Ascending aorta (tissue), 2 donors: ENCODE measurements at places on chromosomes 7 and 10. TPM values are rescaled to one million over a fixed set of nuclear protein-coding genes. Genes with fewer than 3 reads are reported as not detected.
A peak's percentile ranks its signal among the peaks of the same experiment; 100 is the strongest.

DNA sequence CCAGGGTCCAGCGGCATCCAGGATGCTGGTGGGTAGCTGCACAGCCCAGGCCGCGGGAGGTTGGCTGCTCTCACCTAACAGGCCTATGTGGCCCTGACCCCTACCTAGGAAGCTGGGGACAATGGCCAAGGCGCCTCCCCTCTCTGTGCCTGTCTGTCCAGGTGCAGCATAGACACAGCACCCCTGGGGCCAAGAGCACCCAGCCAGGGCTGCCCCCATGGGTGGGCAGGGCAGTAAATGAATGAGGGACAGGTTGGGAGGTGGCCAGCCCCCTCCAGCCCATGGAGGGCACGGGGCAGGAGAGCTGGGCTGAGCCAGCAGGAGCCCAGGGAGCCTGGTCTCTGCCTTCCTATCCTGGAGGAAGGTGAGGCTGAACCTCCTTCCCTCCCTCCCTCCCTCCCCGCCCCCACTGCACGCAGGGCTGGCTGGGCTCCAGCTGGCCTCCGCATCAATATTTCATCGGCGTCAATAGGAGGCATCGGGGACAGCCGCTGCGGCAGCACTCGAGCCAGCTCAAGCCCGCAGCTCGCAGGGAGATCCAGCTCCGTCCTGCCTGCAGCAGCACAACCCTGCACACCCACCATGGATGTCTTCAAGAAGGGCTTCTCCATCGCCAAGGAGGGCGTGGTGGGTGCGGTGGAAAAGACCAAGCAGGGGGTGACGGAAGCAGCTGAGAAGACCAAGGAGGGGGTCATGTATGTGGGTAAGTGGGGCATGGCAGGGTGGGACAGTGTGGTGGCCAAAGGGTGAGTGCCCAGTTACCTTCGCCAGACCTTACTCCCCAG lies at the start of gene SNCG:
Gene SNCG (plus strand): TSS at position 484 of the 785 bp plus-strand sequence. CDS start 99 bp downstream, at position 583.
- DNase-seq = no peak

DNA sequence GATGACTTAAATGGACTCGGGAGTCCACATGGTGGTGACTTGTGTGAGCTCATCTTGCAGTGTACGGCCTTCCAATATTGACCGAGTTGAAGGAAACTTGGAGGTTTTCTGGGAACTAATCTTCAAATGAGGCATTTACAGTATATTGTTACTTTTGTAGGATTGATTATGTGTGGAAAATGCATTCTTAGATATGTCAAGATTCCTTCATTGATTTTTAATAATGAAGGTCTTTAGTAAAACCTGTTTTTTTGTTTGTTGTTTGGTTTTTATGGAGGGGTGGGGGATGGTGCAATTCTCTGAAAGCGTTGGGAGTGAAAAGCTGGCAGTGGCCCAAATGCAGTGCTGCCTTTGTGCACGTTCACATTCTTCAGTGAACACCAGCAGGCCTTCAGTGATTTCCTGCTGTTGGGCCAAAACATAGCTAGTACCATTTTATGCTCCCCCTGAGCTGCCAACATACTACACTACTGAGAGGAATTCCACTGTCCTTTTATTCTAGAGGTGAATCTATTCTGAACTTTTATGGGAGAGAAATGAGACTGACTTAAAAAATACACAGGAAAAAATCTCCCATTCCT lies 50.4 kb downstream of the CCNY start:
- no peak for DNase-seq

GRCh38 chr7:66669088-66669487 lies 40.4 kb downstream of the KCTD7 start:
- no peak for DNase-seq

- peak; percentile 79 for DNase-seq
Observed at GRCh38 chr10:104300736-104301292, 31.8 kb downstream of the GSTO2 start.

GRCh38 chr10:19930936-19931893 lies 115.0 kb downstream of the PLXDC2 start:
- peak; percentile 74 for DNase-seq

- no peak for DNase-seq
Observed at GRCh38 chr7:143882604-143883078, 19.3 kb downstream of the TCAF1 start.

DNA sequence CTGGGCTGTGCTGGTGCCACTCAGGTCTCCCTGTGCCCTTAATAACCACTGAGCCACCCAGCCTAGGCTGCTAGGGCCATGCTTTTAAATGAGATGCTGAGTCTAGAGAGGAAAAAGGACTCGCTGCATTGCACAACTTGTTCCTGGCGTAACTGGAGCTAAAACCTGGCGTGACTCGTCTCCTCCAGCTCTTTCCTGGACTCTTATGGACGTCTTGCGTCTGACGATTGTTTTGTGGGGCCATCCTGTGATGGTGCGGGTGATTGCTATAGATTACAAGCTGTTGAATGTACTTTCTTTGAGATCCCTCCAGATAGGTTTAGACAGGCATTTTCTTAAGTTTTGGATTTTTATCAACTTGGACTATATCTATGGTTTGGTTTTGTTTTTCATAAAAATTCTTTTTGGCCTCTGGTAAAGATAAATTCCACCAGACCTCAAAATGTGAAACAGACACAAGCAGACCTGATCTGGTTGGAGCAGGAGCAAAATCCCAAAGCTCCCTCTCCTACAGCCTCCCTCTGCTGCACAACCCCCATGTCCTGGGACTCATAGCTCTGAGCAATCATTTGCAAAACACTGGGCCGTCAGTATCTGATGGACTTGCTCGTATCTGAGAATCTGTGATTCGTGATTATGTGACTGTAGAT lies 230.3 kb downstream of the ARHGAP12 start:
- peak; percentile 72 for DNase-seq

DNA sequence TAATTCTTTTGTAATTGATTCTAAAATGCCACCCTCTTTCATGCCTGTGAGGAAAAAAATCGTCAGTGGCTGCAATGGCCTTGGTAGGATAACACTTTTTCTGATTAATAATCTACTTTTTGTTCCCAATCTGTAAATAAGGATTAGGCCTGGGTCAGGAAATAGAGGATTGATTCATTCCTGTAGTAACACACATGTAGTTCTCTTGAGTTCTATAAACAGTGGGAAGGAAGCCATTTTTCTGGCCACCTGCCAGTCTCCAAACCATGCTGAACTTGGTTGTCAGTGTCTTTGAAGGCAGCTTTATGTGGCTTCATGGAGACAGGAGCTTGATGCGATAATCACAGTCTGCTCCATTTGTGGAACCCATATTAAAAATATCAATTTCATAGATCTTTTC lies 169.3 kb upstream of the NFE2L3 start:
- no peak for DNase-seq

- DNase-seq = no peak
Observed at GRCh38 chr10:46227936-46228562, 58.7 kb upstream of the ANTXRL start.

DNA sequence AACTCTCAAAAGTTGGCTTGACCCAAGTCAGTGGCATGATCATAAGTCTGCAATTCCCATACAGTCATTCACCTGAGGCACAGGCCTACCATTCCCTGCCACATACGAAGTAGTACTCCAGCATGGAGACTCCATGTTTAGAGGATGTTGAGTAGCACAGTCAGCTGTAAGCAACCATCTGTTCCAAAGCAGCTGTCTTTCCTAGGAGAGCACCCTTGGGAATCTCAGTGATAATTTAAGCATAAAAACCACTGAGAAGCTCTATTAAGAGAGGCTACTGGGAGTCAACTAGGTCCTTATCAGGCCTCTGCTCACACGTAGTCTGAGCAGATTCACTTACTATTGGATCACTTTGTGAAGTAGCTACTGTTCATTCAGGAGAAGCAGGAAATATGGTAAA lies 61.6 kb upstream of the UNC5B start:
- DNase-seq = no peak

DNA sequence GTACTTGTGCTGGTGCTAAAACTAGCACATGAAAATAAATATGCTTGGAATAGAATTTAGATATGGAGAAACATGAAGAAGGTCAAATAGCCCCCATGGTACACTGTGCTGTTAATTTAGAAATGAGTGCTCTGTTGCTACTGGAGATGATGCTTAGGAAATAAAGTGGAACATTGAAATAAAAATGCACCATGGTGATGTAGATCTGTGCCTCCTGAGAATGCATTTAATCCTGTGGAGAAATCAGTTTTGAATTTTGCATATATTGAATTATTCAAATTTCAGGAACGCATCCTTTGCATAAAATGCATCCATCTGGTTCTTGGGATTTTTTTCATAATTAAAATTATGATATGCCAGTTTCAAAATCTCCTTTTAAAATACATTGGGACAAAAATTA lies 44.5 kb downstream of the PLEKHA8 start:
- no peak for DNase-seq

DNA sequence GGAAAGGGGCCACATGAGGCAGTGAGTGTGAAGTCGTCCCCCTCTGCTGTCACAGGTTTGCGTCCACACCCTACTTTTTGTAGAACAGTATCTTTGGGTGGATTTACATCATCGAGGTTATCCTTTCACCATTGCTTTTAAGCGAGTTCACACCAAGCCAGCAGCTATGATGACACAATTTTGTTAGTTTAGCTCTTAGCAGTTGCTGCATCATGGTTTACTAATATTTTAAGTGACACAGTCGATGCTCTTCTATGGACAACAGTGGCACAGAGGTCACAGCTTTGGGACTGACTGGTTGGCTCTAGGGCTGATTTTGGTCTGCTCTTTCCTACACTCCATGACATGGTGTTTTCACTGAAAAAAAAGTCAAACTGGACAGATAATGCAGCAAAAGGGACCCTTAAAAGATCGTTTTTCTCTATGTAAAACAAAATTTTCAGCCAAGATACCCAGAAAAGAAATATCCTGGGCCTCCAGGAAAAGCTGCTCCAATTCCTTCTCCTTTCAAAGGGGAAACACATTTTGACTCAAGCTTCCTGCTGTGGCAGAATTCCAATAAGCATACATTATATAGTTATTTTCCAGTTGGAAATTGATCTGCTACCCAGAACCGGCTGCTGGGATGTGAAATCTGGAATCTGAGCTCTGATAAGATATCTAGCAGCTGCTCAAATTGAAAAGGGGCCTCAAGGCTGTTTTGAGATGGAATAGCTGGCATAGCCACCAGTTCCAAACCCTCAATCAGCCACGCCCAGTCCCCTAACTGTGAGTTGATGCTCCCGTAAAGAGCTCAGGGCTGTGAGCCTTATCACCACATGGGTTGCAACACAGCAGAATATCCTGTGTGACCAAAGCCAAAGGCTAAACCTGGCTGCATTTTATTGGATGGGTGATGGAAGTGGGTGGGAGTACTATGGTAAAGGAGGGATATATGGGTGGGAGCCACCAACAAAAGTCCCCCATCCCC lies 114.2 kb downstream of the SMURF1 start:
- DNase-seq = no peak

- DNase-seq = no peak
Observed at GRCh38 chr7:151923097-151923876, 33.0 kb upstream of the GALNTL5 start.

DNA sequence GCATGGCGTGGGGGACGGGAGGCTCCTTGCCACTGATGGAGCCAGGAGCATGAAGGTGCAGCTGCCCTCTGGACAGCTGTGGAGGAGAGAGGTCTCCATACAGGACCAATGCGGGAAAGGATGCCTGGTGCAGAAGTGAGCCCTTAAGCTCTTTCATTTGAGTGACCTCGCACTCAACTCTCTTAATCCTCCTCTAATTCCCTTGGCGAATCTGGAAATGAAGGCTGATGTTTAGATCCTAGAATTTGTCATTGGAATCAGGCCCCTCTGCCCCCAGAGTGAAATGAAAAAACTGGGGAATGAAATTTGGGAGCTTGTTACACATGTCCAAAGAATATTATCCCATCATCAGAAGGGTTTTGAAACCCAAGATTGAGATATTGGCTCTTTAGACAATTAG lies 639.5 kb downstream of the LRMDA start:
- DNase-seq = no peak

GRCh38 chr10:14665865-14666857 lies 108.5 kb downstream of the FAM107B start:
- no peak for DNase-seq

DNA sequence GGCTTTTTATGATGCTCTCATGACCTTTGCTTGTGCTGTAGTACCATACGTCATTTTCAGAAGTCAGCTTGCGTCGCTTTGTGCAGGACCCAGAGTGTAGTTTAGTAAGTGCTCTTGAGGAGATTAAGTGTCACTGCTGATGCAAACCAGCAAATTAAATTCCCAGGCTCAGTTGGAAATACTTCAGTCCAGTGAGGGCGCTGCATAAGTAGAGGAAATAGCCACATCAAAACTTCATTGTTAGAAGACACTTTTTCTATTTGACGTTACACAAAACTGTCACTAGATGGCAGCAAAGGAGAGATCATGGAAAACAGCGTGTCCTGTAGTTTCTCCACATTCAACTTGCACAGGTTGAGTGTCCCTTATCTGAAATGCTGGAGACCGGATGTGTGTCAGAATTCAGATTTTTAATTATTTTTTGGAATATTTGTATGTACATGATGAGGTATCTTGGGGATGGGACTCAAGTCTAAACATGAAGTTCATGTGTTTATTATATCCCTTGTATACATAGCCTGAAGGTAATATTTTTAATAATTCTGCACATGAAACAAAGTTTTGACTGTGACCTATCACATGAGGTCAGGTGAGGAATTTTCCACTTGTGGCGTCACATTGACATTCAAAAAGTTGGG lies 7.9 kb downstream of the ZNF22 start:
- no peak for DNase-seq

DNA sequence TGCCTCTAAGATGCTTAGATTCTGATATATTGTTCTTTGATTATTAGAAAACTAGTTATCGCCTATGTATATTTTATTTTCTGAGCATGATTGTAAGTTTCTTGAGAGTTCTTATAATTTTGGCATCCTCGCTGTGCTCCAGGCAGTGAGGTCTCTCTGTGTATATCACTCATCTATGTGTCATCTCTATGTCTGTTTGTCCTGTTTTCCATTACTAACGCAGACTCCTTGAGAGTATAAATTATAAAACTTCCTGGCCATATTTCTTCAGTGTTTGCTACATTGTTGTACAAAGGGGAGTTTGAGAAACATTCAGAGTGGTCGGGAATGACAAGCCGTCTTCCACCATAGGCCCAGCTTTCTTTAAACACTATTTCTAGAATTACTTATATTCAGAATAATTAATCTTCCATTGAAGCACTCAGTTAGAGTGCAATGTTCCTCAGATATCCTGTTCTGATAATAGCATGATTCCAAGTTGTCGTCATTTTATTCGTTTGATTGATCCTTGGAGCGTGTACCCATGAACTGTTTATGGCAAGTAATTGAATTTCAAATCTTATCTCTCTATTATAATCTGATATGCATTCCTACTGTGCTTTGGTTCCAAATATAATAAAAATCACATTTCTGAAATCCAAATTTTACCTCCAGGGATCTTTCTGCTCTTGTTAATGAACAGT lies 206.6 kb downstream of the BAMBI start:
- DNase-seq = no peak

Gene AP5Z1
- 115 TPM for total RNA-seq

Gene ANKRD61
- total RNA-seq = not detected

Gene NSUN6
- 5.4 TPM for total RNA-seq

Gene LMOD2
- not detected for total RNA-seq

Gene MUC3A
- total RNA-seq = not detected

Gene SFRP4
- total RNA-seq = 25.7 TPM

Gene TLX1
- total RNA-seq = not detected
